ENCODE measurements at places on chromosomes 3 and 15.

DNA sequence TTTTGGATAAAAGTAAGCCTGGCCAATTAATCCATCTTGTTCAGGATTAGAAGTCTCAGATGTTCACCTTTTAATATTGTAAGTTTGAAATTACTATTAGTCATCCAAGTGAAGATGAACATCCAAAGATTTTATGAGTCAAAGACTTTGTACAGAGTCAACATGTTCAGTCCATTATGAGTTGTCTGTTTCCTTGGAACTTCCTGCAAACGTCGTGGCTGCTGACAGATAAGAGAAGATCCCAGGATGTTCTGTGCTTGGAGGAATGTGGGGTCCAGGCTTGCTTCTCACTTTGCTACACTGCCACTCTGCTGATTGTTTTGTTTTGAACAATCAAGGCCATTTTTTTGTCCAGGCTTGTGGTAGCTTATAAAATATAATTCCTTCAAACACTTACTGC, 74.3 kb upstream of the SLCO2A1 start:
- no peak for DNase-seq

DNA sequence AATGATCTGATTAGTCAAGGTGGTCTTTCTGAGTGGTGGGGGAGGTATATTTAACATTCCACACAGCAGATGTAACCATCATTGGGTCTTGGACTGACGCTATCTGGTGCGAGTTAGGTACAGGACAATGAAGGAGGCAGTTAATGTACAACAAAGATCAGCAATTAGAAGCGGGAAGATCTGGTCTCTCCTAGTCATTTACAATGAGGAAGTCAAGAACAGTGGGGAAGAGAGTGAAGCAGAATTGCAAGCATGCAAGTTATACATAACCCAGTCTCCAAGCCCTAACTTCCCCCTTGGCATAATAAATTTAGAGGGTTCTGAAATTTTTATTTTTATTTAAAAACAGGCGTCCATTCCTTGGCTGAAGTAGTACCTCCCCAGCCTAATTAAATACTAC, 14.1 kb downstream of the GPD1L start:
- DNase-seq, result no peak

GRCh38 chr15:68798346-68799094, 22.2 kb downstream of the ANP32A start:
- no peak for DNase-seq

- peak; percentile 76 for DNase-seq
Observed at GRCh38 chr3:50121072-50122032, 32.6 kb downstream of the RBM5 start.

Data from CD4-positive, alpha-beta T cell treated with Interleukin-6 for 4 hours (primary cell).